Fibroblast of skin of left biceps (primary cell): ENCODE measurements at places on chromosomes 2 and 18.

DNA sequence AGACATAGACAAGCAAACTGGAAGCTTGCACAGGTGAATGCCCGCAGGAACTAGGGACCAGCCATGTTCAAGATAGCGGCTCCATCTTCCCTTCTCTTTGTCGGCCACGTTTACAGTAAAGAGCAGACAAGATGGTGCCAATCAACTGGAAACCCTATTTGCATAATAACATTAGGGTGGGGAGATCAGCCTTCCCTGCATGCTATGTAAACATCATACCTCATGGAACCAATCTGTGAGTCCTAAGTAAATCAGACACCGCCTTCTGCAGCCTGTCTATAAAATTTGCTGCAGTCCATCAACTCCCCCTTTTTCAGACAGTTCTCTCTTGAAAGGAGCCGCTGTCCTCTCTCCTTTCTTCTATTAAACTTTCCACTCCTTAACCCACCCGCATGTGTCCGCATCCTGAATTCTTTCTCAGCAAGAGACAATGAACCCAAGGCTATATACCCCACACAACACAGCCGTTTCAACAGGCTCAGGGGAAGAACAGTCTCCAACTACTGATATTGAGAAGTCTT, 384.4 kb downstream of the EIPR1 start:
- no peak for DNase-seq

DNA sequence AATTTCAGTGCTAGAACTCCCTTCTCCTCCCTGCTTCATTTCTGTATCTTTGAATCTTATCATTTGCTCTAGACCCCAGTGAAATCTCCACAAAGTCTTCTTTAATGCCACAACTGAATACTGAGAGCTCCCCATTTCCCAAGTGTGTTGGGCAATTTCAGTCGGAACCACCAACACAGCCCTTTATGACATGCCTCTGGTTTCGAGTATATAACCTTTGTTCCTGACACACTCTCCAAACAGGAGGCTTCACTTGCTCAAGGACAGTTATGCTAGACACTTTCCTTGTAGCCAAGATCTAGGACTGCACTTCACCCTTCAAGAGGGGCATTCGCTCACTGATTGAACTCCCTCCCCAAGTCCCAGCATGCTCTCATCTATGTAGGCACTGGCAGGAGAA, 18.6 kb upstream of the TTR start:
- no peak for DNase-seq

- DNase-seq: no peak
Observed at GRCh38 chr2:30282081-30282480, 50.7 kb downstream of the LBH start.

GRCh38 chr18:27616324-27616723, 431.2 kb upstream of the CHST9 start:
- no peak for DNase-seq

- DNase-seq: no peak
Observed at GRCh38 chr2:46273919-46274318, 23.3 kb upstream of the EPAS1 start.

DNA sequence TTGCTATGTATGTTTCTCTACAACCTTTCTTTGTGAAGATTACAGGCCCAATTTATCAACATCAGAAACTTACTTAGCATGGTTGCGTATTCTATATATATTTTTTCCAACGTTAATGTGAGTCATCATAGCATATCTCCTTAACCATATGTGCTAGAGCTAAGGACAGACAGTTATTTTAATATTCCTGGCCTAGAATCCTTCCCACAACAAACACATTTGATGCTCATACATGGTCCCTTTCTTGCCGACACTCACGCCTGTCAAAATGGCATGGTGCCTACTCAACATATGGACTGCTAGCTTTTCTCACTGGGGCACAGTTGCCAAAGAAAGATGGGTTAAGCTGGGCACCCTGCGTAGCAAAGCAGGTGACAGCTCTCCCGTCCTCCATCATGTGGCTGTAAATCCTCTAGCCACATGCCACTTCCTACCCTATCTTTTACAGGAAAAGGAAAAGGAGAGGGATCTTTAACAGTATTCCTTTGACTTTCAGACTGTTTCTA, 75.2 kb upstream of the GALNT5 start:
- no peak for DNase-seq

DNA sequence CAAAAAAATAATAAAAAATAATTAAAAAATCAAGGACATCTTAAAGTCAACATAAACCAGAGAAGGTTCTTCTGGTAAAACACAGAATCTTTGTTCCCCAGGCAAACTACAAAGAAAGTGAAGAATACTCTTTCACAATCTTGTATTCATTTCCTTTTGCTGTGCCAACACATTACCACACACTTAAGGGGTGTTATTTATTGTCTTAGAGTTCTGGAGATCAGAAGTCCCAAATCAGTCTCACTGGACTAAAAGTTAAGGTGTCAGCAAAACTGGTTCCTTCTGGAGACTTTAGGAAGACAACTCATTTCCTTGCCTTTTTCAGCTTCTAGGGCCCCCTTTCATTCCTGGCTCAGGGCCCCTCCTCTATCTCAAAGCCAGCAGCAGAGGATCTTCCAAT, 12.2 kb upstream of the CAB39 start:
- no peak for DNase-seq

- DNase-seq: no peak
Observed at GRCh38 chr2:236485519-236485918, 84.1 kb upstream of the ACKR3 start.

- DNase-seq: no peak
Observed at GRCh38 chr2:207045531-207045930, 106.2 kb downstream of the CPO start.

DNA sequence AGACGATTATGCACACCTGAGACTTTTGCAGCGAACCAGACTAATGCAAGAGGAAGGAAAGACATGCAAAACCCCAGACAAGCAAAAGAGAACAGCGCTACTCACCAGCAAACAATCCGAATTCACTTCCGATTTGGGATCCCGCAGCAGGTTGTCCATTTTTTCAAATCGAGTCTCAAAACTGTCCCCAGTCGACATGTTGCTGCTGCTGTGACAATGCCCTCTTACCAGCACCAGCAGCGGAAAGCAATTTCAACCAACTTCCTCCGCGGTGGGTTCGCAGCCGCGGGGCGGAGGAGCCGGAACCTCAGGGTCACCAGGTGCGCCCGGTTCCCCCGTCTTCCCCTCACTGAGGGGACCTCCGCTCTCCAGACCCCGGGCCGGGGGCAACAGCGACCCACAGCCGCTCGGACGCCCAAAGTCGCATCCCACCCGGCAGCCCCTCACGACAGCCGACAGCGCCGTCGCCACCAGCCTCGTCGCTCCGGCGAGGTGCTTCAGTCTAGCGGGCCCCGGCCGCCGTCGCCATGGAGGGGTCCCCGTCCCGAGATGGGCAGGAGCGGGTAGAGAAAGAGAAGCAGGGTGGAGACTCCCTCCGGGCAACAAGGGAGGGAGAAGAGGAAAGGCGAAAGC, 784 bp downstream of the ROCK1 start:
- DNase-seq: no peak

DNA sequence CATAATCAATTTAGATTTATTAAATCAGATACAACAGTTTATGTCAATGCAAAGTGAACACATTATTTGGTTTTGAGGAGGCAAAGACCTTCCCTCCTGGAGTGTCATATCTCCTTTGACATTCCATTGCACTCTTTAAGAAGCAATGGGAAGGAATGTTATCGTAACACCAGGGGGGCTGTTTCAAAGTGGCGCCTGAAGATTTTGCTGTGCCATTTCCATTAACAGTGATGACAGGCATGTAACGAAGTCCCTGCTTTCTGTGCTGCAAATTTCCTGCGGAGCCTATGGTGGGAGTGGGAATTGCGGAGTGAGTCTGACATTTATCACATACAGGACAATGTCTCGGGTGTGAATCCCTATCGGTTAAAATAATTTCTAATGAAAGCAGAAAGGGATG, 499.6 kb upstream of the RAB6C start:
- DNase-seq: no peak

DNA sequence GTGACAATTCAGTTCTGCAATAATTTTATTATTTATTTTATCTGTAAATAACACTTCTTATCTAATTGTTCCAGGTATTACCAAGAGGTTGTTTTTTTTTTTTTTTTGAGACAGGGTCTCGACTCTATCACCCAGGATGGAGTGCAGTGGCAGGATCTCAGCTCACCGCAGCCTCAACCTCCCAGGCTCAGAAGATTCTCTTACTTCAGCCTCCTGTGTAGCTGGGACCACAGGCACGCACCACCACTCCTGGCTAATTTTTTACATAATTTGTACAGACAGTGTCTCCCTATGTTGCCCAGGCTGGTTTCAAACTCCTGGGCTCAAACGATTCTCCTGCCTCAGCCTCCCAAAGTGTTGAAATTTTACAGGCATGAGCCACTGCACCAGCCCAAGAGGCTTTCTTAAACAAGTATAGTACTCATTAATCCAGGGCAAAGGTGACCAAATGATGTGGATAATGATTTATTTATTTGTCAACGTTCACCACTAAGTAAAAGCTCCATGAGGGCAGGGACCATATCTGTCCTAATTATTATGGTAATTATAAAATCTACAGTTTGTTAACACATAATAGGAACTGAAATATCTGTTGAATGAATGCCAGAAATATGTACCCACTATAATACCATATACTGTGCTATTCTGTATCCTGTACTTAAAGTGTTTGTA, 12.0 kb downstream of the STK17B start:
- DNase-seq: no peak

GRCh38 chr18:59866551-59867269, 33.1 kb upstream of the PMAIP1 start:
- no peak for DNase-seq

DNA sequence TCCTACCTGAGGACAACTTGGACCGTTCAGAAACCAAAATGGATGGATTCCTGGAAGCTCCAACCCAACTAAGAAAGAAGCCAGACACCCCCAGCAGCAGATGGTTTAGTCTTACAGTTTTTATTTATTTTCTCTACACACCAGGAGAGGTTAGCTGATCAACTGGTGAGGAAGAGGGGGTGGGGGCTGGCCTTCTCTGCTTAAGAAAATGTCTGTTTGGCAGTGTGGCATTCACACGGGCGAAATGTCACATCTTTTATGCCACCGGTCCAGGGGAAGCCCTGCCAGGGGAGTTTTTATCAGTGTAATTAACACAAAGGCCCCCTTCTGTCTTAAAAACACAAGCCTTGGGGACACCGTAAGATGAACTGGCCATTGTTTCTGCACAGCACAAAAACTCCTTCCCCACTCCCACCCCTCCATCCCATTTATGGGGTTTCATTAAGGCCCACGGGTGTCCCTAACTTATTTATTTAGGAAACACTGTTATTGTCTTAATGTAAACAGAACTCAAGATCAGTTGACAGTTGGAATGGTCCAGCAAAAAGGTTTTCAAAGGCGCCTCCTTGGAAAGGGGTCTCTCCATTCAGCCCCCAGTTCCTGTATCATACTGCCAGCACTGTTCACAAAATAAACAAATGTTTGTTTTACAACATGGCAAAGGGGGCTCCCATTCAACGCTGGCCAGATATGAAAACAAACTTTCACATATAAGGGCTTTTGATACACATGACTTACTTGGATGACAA, 217.0 kb downstream of the C1D start:
- DNase-seq: no peak

DNA sequence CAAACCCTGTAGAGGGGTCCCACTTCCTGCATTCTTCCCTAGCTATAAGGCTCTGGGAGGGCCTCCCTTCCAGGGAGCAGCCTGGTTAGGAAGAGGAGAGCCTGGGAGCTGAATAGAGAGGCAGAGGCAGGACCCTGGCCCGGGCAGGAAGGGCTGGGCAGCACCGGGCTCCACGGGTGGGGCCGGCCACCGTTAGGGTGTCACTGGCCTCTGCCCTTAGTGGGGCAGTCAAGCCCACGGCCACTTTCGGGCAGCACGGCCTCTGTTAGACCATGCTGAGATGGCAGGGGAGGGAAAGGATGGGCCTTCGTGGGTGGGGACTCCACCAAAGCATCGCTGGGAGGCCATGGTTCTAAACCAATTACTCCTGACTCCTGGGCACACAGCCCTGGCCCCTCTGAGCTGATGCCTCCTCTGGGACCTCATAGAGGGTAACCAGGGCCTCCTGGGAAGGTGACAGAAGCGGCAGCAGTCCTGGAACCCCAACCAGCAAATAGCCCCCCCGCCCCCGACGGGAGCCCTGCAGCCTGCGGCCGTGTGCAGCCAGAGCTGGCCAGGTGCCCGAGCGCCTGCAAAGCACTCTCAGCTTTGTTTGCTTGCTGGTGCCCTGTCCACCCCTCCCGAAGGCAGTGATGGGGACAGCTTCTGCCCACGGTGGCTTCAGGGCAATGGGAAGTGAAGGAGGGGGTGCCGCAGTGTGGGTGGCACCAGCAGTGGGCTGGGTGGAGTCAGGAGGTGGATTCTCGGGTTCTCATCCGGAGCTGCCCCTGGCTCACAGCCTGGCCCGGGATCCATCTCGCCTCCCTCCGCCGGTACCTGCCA, 16.3 kb upstream of the HPCAL1 start:
- no peak for DNase-seq

GRCh38 chr2:238120463-238121298, 17.8 kb upstream of the KLHL30 start:
- no peak for DNase-seq

DNA sequence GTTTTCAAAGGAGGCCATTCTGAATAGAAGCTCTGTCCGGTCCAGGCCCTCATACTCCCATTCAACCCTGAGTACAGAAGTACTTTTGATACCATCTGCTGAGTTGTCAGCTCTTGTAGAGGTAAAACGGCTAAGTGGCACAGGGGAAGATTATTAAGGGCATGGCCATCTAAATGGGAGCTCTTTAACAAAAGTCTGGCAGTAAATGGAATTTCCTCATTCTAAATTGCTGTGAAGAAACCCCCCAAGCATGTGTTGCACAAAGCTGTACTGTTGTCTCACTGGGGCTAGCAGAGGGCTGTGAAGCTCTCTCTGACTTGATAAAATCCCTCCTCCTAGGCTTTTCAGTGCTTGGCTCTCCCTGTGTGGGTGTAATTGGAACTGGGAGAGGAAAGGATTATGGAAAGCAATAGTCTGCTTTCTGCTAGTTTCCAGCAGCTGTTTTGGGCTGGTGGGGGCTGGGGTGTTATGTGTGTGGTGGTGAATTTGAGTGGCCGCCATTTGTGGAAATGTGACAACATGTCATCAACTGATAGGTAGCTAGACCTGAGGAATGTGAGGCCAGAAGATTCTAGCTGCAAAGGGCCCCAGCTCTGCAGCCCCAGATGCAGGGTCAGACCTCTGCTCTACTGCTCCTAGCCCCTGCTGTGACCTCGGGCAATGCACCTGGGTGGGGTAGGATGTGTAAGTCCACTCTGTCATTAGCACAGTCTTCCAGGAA, 65.1 kb downstream of the MAP4K4 start:
- DNase-seq: no peak
